ENCODE measurements at places on chromosomes 13 and 19. TPM values are rescaled to one million over a fixed set of nuclear protein-coding genes. Genes with fewer than 3 reads are reported as not detected.
A peak's percentile ranks its signal among the peaks of the same experiment; 100 is the strongest.

- peak; percentile 96 for DNase-seq
Measured at GRCh38 chr19:49157445-49158224, at the start of gene TRPM4. Gene TRPM4 (plus strand): TSS chr19:49157792. CDS start chr19:49157867, 75 bp downstream.

DNA sequence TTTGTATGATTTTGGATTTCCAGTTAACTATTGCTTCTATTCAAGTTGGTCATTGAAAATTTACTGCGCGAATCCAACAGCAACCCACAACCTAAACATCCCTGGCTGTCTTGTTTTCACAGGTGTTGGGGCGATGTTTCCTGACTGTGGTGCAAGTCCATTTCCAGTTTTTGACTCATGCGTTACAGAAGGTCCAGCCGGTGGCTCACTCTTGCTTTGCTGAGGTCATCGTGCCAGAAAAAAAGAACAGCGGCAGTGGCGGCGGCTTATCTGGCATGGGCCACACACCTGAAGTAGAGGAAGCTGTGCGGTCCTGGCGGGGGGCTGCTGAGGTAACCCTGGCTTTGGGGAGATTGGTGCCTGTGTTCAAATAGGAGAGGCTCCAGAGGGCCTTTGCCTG lies 45.2 kb upstream of the GPI start:
- no peak for DNase-seq

GRCh38 chr13:33775339-33776108 lies 42.4 kb upstream of the RFC3 start:
- no peak for DNase-seq

GRCh38 chr19:41226053-41226873 lies 7.2 kb downstream of the AXL start:
- peak; percentile 88 for DNase-seq

GRCh38 chr13:21039097-21039800 lies 22.1 kb downstream of the LATS2 start:
- DNase-seq, result no peak

- DNase-seq, result no peak
Measured at GRCh38 chr13:25860862-25861261, 191.0 kb downstream of the SHISA2 start.

DNA sequence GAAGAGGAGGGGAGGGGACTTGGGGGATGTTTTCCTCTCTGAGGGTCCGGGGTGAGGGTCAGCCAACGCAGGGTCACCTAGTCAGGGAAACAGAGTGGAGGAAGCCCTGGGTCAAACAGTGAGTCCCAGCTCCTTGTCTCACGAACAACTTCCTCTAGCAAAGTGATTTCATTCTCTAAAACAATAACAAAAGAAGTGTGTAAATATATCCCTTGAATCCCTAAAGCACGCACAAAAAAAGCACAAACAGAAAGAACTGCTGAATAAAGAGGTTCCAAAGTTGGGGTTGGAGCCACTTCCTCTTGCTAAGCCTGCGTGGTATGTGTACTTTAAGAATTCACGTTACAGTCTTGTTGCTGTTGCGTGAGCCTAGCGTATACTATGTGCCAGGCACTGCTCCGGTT lies 1.5 kb upstream of the C5AR2 start:
- DNase-seq, result no peak

DNA sequence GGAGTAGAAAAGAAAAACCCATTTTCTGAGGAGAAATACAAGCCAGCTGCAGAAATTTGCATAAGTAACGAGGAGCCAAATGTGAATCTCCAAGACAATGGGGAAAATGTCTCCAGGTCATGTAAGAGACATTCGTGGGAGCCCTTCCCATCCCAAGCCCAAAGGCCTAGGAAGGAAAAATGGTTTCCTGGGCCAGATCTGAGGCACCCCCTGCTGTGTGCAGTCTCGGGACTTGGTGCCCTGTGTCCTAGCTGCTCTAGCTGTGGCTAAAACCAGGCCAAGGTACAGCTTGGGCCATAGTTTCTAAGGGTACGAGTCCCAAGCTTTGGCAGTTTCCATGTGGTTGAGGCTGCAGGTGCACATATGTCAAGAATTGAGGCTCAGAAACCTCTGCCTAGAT lies 444.9 kb downstream of the PCDH20 start:
- DNase-seq, result no peak

The LILRB3 gene
- polyA plus RNA-seq, result 1.7 TPM

The SYT3 gene
- 4.3 TPM for polyA plus RNA-seq

The NLRP9 gene
- polyA plus RNA-seq, result not detected

The ZNF763 gene
- polyA plus RNA-seq, result 1.2 TPM

The FOSB gene
- polyA plus RNA-seq, result 168 TPM
